Midbrain (tissue), 1 donor: ENCODE measurements at places on chromosomes 3 and 15.

GRCh38 chr15:93261845-93262244 is 172.8 kb upstream of the RGMA start:
- no peak for DNase-seq

DNA sequence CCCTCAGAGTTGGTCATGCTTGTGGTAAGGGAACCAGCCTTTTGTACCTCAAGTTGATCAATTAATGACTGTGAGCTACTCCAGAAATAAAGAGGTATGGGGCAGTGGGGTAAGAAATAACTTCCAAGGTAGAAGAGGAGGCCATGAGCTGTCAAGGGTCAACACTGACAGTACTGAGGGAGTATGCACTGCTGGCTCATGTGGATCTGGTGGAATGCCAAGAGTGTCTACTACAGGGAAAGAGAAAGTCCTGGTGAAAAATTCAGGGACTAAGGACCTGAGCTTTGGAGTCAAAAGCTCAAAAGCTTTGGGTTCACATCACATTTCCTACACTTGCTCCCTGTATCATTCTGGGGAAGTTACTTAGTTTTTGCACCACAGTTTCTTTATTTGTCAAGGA is 154.9 kb downstream of the SEMA6D start:
- DNase-seq: no peak

DNA sequence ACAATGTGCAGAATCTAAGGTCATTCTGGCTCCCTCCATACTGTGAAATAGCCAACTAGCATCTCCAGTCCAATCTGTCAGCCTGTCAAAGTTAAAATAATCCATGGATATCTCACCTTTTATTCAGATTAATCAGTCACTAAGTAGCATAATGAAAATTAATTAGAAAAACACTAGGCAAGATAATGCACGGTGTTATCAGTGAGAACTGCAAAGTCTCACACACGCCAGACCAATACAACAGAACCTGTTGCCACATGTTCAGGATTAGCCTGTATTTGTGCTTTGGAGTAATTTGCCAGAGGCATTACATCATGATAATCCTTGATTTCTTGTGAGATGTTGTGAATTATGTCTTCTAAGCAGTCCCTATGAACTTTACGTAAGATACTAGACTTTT is 820.4 kb upstream of the ALCAM start:
- DNase-seq: no peak

DNA sequence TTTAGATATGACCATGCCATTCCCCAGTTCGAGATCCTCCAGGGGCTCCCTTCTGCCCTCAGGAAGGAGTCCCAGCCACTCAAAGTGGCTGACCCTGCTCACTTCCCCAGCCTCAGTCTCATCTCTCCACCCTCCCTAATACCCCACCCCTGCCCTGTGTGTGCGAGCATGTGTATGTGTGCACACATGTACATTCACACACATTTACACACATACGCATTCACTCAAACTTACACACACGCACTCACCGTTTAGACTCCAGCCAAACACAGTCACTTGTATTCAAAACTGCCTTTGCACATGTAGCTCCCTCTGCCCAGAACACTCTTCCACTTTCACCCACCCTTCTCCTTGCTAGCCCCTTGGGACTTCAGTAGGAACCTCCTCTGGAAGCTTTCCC is 11.4 kb downstream of the PLA2G4E start:
- no peak for DNase-seq

- no peak for DNase-seq
These were observed 537.7 kb upstream of the MDFIC2 start for GRCh38 chr3:70849911-70850699.

DNA sequence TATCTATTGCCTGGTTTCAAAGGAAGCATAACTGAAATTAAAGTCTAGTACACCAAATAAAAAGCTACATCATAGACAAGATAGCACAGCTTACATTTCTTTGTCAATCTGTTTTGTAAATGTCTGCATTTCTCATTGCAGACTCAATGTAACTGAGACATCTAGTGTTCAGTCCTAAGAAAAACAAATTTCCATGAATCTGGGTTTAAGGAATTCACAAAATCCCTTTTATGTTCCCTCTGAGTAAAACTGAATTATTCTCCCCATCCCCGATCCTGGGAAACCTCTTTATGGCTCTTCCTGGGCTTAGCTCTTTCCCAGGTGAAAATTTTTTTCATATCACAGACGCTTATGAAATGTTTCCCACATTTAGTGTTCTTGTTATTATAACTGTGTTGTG is 21.6 kb upstream of the RASA2 start:
- no peak for DNase-seq

- no peak for DNase-seq
These were observed 364.9 kb downstream of the NAALADL2 start for GRCh38 chr3:175224051-175224450.

DNA sequence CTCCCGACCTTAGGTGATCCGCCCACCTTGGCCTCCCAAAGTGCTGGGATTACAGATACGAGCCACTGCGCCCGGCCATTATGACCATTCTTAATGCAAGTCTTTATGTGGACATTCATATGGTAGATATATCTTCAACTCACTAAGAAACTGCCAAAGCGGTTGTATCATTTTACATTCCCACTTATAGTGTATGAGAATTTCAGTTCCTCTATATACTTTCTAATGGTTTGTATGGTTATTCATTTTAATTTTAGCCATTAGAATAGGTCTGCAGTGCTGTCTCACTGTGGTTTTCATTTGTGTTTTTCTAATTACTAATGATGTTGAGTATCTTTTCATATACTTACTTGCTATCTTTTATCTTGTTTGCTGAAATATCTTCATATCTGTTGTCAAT is 32.5 kb downstream of the TCF12 start:
- DNase-seq: no peak

GRCh38 chr3:37862903-37863815 is 1.5 kb downstream of the CTDSPL start:
- DNase-seq: peak; percentile 56

DNA sequence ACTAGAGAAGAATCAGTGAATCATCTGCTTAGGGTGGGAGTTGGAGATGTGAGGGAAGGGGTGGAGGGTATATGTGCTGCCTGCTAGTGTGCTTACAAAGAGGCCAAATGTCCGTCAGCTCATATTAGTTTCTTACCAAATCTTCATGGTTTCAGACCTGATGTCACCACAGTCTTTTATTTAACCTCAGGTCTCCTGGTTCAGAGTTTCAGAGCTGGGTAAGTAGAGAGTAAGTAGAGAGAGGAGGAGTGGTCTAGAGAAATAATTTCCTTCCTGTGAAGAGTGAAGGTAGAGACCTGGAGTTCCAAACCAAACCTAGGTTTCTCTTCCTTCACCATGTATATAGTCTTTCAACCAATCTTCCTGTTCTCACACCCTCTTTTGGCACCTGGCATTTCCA is 17.5 kb upstream of the P2RY1 start:
- DNase-seq: no peak

- DNase-seq: no peak
These were observed 41.6 kb upstream of the DLG1 start for GRCh38 chr3:197339841-197340520.

- DNase-seq: no peak
These were observed 170.3 kb downstream of the MOBP start for GRCh38 chr3:39637807-39638206.

DNA sequence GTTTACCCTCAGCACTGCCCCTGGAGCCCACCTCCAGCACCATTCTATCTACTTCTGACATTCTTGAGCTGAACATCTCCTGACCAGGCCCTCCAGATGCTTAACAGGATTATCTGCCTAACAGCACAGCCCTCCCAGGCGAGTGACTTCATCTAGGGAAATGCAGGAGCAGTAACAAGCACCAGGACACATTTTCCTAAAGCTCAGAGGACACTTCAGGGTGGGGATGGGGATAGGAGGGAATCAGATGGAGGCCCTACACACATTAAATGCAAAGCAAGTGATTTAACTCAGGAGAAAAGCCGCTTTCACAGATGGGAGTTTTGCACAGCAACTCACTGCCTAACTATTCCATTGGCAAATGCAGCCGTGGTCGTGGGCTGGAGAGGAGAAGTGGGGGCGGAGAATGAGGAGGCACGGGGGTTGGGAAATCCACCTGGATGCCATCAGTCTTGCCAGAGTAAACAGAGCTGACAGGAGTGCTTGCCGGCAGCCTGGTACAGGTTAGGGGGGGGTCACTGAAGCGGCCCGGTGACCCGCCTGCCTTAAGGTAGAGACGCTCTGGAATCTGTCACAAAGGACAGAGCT is 21.3 kb upstream of the BNC1 start:
- DNase-seq: no peak

DNA sequence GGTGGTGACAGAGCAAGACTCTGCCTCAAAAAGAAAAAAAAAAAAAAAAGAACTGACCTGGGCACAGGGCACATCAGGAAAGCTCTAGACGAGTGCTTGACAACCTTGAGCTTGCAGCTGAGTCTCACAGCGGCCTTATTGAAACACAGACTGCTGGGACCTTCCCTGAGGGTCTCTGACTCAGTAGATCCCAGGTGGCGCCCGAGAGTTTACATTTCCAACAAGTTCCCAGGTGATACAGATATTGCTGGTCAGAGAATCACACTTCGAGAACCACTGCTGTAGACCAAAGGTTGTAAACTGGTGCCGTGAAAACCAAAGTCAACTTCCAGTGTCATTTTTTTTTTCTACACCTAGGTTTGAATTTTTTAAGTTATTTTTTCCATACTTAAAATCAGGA is 573.2 kb upstream of the MDFIC2 start:
- no peak for DNase-seq

- DNase-seq: no peak
These were observed 13.3 kb downstream of the STAC start for GRCh38 chr3:36393563-36393962.

DNA sequence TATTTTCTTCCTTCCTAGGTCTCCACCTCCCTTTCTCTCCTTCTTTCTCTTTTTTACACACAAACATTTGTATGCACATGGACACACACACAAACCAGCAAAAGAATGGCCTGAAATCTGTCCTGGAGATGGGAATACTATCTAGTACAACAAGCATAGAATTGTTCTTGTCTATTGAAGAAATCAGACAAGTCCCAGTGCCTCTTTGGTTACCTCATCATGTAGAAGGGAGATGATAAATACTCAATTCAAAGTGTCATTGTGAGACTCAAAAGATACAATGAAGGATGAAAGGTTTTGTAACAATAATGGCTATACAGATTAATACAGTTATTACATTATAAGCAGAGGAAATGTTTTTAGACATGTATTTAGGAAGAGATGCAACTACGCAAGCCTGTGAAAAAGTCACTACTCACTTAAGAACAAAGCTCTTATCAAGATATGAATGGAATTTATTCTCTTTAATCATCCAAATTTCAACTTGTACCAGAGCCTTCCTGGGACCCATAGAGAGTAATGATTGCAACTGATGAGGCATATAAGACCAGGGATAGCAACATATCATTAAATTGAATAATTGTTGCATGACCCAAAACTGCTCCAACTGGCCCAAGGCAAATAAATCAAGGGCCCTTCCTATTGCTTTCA is 43.2 kb downstream of the P3H2 start:
- DNase-seq: no peak

- peak; percentile 21 for DNase-seq
These were observed 81.6 kb upstream of the CHMP2B start for GRCh38 chr3:87145553-87145952.

GRCh38 chr15:80456517-80457492 is 52.6 kb downstream of the ARNT2 start:
- DNase-seq: no peak

DNA sequence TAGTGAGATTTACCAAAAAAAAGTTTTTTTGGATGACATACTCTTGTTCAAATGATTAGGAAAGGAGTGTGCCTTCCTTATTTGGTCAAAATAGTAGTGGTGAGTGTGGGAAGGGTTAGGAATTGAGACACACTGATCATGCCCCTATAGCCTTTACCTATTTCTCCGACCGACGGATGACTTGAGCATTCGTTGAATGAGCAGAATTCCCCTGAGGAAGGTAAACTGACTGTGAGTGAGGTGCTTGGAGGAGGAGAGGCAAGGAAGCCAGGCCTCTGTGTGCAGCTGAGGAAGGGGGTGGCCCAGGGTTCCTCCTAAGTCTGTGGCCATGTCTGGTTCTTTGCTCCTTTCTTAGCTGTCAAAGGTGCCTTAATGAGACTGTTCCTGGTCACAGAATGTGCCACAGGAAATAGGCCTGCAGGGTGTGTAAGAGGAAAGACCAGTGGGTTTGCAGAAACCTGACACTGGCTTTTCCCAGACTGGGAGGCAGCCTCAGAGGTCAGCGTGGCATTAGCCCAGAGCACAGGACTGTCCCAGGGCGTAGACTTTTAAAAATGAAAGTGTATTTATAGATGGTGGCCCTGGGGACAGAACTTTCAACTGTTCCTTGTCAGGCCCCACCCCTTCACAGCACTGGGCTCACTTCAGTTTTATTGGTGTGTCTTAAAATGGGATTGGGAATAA is 307.7 kb upstream of the C2CD4B start:
- DNase-seq: no peak

- no peak for DNase-seq
These were observed 1.9 kb downstream of the WDR49 start for GRCh38 chr3:167651826-167652225.

- no peak for DNase-seq
These were observed 3.7 kb downstream of the MELTF start for GRCh38 chr3:197025736-197026480.

GRCh38 chr3:39434574-39434973 is 28.1 kb downstream of the RPSA start:
- DNase-seq: no peak

- no peak for DNase-seq
These were observed 155.2 kb downstream of the XXYLT1 start for GRCh38 chr3:195115600-195116406.

GRCh38 chr15:84552896-84553295 is 47.9 kb upstream of the ZSCAN2 start:
- no peak for DNase-seq

DNA sequence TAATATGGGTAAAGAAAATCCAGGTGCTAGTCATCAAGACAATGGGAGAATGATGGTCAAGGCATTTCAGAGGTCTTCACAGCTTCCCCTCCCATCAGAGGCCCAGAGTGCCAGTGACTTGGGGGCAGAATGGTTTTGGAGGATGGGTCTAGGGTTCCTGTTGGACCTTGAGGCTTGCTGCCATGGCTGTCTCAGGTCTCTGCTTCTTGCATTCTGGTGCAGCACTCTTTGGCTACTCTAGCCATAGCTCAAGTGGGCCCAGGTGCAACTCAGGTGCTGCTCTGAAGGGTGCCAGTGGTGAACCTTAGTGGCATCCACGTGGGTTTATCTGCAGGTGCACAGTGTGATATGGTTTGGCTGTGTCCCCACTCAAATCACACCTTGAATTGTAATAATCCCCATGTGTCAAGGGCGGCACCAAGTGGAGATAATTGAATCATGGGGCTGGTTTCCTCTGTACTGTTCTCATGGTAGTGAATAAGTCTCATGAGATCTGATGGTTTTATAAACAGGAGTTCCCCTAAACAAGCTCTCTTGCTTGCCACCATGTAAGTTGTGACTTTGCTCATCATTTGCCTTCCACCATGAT is 48.5 kb upstream of the PEX5L start:
- DNase-seq: no peak

GRCh38 chr3:13650210-13651056 is 101.5 kb downstream of the FBLN2 start:
- peak; percentile 78 for DNase-seq

GRCh38 chr15:82873000-82873680 is 63.7 kb downstream of the WHAMM start:
- DNase-seq: no peak
